ENCODE measurements at places on chromosomes 3 and 15.
A peak's percentile ranks its signal among the peaks of the same experiment; 100 is the strongest.

- no peak for DNase-seq
Observed at GRCh38 chr3:99084826-99085225, 183.3 kb upstream of the DCBLD2 start.

GRCh38 chr3:106566277-106566676, 697.5 kb upstream of the CBLB start:
- no peak for DNase-seq

DNA sequence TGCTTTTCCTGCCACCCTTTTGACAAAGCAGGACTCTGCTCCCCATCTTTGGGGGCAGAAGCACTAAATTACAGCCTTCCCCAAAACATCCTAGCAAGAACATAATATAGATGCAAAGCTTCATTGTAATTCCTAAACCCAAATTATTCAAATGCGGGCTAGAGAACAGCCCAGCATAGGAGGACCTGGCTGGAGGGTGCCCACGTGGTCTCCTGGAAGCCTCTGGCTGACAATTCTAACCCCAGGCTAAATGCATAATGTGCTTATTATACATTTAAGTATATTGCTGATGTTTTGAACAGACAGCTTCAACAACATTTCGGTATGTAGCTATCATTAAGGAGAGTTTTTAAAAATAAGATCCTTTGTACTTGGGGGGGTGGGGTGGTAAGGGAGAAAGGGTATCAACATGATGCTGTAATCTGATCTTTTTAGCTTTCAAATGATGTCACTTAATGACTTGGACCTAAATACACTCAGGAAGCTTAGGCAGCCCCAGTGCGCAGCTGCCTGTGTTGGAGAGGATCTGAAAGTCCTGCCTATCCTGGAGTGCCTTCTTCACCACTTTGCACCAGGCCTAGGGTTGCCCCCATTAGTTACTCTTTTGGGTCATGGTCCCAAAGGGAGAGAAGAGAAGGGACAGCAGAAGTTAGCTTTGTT, 57.2 kb upstream of the USP3 start:
- DNase-seq: no peak

DNA sequence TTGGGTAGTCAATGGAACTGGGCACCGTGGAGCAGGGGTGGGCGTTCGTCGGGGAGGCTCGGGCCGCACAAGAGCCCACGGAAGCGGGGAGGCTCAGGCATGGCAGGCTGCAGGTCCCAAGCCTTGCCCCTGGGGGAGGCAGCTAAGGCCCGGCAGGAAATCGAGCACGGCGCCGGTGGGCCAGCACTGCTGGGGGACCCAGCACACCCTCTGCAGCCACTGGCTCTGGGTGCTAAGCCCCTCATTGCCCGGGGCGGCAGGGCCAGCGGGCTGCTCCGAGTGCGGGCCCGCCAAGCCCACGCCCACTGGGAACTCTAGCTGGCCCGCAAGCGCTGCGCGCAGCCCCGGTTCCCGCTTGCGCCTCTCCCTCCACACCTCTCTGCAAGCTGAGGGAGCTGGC, 21.5 kb upstream of the C2CD4B start:
- DNase-seq: no peak

DNA sequence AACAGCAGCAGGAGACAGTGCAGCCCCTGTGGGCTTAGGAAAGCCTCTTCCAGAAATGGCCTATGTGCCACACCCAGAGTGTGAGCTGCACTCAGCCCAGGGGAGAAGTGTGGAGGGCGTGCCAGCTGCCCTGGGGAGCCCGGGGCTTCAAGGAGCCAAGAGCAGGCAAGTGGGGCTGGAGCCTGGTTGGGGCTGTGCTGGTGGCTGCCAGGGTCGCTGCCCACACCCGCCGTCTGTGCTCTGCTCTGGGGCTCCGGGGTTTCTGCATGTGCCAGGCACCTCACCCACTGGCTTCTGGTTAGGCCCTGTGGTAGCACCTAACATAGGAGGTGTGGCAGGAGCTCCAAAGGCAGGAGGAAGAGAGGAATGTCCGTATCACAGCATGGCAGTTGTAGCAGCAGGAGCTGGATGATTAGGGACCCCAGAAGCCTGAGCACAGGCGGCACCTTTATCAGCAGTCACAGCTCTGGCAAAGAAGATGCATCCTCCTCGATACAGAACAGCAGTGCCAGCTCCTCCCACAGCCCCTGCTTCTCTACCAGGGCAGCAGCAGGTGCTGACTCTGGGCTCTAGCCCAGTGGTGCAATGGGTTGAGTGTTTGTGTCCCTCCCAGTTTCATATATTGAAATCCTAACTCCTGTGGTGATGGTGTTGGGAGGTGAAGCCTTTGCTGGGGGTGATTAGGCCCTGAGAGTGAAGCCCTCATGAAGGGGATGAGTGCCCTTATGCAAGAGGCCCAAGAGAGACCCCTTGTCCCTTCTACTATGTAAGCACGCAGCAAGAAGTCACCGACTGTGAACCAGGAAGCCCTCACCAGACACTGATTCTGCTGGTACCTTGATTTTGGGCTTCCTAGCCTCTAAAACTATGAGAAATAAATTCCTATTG, 70.0 kb upstream of the KLF13 start:
- DNase-seq: no peak

GRCh38 chr3:39025222-39025970, 26.3 kb downstream of the SCN11A start:
- no peak for DNase-seq

- no peak for DNase-seq
Observed at GRCh38 chr3:161556533-161556932, 59.9 kb downstream of the OTOL1 start.

DNA sequence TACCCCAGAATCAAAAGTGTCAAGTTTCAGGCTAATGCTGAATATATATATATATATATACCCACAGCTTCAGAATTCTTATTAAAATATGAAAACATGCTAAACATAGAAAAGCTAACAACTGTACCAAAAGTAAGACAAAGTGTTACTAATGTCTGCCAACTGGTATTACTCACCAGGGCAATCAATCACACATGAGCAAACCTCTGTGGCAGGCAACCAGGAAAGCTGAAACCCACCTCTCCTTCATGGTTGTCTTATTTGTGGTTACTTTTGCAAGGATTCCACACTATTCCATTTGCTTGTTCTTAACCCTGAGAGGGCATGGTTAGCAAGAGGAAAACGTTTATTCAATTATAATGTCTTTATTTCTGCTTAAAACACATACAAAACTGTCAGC, 512.3 kb upstream of the MDFIC2 start:
- no peak for DNase-seq

DNA sequence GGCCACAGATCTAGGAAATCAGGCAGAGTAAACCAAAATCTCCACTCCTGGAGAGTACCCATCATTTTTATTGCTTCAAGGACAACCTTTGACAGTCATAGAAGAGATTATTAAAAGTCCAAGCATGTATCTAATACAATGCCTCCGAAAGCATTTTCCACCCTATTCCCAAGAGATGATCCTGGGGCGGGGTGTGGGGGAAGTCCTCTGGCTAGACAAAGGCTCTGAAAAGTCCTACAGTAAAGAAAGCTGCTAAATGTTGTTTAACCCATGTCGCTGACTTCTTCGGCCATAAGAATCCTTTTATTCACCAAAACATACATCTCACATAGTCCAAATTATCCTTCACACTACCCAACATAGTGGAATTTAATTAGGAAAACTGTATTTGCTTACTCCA, 115.7 kb upstream of the STT3B start:
- no peak for DNase-seq

DNA sequence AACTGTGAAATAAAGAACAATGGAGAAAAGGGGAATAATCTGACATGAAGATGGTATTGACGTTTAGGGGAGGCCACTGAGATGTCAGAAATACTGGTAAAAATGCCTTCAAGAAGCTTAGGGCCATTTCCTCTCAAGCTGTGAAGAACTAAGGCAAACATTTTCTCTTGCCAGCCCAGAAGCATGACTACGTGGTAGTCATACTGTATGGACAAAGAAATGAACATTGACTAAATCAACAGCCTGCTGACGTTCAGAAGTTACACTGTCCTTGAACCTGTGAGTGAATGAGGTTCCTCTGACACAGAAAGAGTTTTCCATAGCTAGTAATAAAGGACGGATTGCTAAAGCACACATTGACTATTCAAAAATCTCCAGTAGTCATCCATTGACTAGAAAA, 121.0 kb downstream of the P3H2 start:
- no peak for DNase-seq

GRCh38 chr3:188170461-188171459, 16.8 kb downstream of the LPP start:
- DNase-seq: no peak

DNA sequence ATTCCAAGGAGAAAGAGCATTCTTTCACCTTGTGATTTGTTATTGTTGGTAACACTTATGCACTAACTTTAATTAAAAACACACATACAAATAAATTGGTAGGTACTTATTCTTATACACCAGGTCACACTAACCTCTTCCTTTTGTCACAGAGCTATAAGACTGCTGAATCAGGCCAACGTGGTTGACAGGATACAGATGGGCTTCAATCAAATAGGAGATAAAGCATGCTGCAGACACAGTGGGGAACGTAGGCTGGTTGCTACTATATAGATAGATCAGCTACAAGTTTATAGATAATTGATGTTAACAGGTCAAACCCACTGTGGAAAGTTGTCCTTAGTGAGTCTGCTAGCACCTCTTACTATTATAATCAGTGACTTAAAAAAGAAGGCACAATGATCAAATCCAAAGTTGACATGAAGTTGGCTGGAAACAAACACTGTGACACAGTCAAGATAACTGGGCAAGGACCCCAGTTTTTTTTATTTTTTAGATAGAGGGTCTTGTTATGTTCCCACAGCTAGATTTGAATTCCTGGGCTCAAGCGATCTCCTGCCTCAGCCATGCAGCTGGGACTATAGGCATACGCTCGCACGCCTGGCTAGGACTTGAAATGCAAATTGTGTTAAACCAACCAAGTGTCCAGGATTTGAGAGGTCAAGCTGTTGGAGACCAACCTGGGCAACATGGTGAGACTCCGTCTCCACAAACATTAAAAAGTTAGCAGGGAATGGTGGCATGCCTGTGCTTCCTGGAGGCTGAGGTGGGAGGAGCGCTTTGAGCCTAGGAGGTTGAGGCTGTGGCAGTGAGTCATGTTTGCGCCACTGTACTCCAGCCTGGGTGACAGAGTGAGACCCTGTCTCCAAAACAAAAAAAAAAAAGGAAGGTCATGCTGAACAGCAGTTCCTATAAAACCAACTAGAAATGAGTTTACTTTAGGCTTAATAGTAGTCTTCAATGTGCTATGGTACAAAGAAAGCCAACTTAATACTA, 97.9 kb upstream of the MEX3B start:
- no peak for DNase-seq

DNA sequence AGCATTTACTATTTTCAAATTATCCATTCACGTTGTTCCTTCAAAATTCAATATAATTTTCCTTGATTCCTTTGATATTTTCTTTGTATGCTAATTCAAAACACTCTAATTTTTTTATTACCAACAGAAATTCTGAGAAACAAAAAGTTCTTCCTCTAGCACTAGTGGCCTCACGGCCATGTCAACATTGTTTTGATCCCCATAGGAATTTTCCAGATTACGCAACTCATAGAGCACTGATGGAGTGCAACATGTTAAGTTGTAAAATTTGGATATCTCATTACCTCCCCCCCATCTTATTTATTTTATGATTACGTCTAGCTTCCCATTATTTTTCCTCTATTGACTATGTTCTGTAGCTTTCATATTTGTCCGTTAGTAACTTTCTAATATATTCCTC, 745.3 kb downstream of the TUSC7 start:
- no peak for DNase-seq

DNA sequence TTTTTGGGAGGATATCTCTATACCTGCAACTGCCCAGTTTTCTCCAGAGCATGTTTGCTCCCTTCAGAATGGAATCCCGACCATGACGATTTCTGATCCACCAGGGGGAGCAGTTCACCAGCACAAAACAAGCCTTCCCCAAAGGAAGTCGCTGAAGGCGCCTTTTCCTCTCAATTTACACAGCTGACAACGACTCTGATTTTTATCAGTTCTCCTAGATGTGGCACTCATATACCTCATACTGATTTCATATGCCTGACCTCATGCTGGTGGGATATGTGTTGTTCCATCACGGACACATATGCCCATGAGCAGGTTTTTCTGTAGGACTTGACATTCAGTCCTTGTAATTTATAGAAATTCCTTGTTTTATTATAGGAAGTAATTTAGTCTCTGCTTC, 1028.2 kb downstream of the MCTP2 start:
- peak; percentile 38 for DNase-seq

- DNase-seq: no peak
Observed at GRCh38 chr15:101539492-101539891, 50.0 kb upstream of the PCSK6 start.

DNA sequence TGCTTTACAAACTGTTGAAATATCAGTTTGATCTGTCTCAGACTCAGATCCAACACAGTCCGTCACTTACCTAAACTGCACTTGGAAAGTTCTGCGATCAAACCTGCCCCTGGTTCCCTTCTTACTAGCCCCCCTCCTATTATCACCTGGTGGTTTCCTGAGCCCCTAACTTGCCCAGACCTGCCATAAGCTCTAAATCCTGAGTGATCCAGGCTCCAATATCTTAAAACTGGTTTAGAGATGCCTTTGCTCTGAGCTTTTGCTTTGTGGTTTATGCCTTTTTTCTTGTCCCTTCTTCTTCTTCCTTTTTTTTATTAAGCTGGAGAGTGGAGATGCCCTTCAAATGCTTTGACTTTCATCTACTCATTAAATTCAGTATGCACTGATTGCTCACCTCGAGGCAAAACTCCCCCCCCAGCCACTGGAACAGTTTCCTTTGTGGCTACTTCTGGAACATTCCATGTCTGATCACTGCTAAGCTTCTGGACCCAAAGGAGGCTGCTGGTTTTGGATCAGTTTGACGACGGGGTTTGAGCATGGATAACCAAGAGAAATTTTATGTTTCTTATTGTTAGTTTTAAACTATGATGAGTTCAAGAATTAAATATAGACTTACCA, 3.5 kb upstream of the ITGB5 start:
- no peak for DNase-seq

DNA sequence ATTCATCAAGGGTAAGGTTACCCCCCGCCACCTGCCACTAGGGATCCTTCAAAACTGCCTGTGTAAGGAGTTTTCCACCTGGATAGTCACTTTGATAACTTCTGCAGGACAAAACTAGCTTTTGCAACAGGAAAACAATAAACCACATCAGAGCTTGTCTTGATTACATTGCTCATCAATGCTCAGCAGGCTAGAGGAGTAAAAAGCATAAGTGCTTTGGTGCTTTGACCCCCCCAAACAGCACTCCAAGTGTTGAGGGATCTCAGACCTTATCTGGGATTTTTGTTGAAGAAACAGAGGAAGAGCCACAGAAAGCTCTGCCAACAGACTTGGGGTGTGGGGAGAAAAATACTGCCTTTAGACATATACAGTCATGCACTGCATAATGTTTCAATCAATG, 10.8 kb upstream of the PHLDB2 start:
- no peak for DNase-seq

GRCh38 chr15:92914768-92915221, 14.7 kb downstream of the CHD2 start:
- DNase-seq: no peak

All from substantia nigra (tissue), 51 donors.